Fibroblast of skin of abdomen (primary cell): ENCODE measurements at places on chromosomes 7 and 10.
A peak's percentile ranks its signal among the peaks of the same experiment; 100 is the strongest.

DNA sequence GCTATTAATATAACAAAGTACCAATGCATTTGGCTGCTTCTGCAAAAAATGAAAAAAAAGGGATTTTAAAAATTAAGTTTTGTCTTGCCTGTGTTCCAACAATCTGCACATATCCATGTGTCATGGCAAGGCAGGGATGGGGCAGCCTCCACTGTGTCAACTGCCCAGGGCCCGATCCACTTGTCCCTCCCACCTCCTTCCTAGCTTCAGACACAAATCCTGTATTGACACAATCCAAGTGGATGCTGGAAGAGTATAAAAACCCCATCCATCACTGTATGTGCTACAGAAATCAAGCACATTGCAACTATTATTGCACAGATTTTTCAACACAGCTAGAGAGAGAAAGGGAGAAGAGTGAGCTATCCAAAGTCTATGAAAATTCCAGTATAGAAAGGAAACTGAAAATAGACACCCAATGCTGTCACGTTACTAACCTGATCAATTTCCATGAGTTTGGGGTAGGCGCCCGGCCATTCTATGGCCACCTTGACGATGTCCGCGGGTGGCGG is 106.4 kb downstream of the ELMO1 start:
- DNase-seq, result no peak

DNA sequence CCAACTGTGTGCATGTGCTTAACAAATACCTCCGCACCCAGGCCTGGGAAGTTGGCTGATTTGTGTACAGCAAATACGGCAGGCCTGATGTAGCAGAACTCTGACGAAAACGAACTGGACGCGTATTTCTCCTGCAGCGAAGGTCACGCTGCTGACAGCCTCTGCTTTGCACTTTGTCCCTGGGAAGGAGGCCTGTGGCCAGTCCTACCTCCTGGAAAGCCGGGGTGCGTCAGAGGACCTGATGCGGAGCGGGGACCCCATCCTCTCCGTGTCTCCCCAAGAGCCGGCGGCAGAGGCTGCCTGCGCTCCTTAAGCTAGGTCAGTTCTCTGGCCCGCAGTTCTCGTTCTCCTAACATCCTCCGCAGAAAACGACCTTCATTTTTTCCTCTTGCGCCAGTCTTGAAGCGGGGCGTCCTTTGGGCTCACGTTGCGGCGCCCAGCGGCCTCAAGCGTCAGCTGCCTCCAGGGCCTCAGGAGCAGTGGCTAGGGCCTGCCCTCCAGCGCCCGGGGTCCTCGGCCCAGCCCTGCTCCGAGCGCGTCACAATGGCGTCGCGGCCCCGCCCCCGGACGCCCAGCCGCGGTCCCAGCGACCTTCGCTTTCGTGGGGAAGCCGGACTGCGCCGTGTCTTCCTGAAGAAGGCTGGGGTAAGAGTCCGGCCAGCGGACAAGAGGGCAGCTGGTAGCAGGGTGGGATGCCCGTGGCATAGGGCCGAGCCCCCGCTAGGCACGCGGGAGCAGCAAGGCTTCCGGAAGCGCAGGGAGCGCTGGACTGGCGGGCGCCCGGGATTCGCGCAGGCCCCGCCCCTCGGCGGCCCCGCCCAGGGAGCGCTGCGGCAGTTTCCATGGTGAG is at the start of gene ZNF487:
Gene ZNF487 (plus strand): TSS at position 821 of the 850 bp plus-strand sequence. CDS start 38,703 bp downstream, outside the sequence.
- DNase-seq, result peak; percentile 78

DNA sequence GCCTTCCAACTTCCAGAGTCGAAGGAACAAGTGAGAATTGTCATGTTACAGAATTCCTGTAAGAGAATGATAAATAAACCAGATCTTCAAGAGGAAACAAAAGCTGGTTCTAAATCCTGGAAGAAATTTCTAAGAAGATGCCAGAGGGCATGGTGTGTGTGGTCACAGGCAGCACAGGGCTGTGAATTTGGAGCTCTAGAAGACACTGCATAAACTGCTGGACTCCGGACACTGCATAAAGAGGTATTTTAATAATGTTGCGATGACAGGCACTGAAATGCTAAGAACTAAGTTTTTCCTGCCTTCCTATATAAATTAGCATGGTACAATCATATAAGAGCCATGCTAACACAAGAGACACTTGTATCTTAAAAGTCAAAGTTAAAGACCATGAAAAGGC is 86.0 kb downstream of the LARP4B start:
- DNase-seq, result no peak

DNA sequence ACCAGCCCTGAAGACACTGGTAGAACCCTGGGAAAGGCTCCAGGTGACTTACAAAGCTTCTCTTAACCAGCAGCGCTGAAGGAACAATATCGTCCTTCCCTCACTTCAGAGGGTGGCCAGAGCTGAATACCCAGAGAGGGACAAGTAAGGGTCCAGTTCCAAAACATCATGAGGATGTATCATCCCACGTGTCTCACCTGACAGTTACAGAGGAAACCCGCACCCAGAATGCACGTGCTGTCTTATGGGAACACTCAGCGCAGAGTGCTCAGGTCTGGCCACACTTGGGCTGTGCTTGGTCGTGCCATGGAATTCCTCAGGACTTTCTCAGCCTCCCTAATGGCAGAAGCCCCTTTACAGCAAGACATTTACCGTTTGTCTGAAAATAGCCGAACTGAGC is 46.9 kb upstream of the BTBD16 start:
- DNase-seq, result no peak

- DNase-seq, result peak; percentile 62
Measured at GRCh38 chr7:155456738-155457543, 988 bp upstream of the EN2 start.

DNA sequence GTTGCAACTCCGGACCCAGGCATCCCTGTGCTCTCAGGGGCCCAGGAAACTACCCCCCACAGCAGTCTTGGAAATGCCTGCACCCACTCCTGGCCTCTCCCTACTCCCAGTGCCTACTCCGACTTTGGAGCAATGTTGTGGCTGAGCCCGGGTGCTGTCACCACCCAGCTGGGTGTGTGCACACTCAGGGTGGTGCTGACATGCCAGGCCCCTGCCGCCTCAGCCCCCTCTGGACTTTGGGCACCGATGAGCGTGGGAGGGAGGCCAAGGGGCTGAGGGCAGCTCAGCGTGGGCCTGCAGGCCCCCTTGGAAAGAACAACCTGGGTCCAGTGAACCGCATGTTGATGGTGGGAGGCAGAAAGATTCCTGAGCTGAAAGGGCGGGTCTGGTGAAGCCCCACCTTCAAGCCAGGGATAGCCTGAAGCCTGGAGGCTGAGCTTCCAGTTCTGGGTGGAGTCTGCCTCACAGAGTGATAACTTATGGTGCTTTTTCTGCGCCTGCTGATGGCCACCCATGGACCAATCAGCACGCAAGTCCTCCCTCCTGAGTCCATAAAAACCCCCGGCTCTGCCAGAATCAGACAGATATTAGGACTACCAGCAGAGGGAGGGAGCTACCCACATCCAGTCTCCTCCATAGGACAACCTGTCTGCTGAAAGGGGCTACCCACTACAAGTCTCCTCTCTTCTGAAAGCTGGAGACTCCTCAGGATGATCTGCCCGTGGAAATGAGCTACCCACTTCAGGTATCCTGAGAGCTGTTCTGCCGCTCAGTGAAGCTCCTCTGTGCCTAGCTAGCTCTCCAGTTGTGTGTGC is 380.4 kb upstream of the SORCS1 start:
- no peak for DNase-seq

DNA sequence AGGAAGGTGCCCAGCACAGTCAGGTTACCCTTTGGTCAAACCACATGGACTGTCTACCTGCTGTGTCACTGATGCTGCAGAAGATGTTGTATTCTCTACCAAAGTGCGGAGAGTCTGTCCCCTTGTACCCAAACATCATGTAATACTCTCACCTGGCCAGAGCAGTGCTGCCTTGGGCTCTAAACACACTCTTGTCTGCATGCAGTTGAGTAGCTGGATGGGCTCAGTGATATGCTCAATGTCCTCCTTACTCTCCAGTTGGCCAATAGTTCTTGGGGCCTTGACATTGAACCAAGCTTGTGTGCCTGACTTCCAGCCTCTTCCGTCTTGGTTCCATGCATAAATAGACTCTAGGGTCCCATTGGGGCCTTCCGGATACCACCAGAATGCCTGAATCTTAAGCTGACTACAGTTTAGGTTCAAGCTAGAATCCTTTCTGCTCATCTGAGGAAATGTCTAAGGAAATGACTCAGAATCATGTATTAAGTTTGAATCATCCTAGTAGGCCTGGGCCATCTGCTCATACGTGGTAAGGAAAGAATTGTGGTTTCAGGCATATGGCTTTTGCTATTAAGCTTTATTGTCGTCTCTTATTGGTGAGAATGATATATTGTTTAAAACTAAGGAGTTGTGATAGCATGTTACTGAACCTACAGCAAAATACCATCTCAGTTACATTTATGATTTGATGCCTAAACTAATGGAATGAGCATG is 118.0 kb downstream of the OTUD1 start:
- peak; percentile 92 for DNase-seq

DNA sequence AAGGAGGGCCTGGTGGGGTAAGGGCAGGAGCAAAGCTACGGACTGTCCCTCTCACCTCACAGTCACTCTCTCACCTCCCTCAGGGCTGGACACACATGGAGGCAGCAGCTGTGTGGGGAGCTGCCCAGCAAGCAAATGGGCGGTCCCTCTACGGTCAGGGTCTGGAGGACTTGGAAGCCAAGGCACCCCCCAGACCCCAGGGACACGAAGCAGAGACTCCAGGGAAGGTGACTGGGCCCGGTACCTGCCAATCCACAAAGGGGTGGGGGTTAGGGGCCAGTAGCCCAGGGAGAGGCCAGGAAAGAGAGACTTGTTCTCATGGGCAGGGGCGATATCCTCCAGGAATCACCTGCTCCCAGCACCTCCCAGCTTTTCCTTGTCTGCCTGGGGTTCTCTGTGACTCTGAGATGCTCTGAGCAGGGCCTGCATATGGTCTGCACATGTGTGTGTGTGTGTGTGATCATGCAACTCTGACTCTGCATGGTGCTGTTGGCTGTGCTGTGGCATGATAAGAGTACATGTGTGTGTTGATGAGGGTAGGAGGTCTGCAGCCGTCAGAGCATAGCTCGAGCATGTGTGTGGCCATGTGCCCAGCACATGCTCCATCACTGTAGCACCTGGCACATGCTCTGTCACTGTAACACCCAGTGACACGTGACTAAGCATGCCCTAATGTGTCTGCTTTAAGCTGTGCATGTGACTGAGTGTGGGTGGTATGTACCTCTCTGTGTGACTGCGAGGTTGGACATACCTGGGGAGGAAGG is 4.6 kb upstream of the LDB3 start:
- no peak for DNase-seq

DNA sequence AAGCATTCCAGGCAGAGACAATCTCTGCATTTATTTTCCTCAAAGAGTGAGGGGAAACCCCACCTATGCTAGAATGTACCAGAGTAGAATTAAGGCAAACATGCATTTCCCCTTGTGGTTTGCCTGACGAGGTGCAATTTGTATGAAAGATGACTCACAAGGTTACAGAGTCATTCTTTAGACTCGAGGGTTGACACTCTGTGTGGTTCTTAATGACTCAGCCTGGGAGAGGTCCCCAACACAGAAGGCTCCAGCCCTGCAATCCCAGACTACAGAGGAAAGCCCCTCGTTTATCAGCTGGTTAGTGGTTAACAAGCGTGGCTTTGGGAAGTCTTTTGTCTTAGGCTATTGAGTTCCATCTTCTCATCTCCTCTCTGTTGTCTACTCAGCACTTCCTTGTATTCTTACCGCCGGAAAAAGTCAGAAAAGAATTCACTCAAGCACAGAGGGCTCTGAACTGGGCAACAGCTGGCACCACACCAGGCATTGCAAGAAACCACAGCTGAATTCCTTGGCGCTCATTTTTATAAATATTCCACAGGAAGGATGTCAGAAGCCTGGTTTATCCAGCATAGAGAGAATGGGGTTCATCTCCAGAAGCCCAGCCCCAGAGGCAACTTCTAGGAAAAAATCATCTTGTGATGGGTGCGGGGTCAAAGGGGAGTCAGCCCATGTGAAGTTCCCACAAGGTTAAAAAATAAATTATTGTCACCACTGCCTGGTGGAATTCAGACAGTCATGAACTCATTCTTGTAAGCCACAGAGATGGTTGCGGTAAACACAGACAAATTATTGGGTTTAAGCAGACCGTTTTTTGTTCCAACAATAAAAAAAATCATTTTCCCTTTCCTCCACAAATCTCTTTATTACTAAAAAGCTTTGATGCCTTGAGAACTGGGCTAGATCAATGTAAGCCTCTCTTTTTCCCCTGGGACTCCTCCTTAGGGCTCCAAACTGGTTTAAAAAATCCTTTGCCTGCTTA is 24.5 kb upstream of the SVIL start:
- DNase-seq, result peak; percentile 100

GRCh38 chr7:38323156-38323555 is 49.7 kb upstream of the TARP start:
- no peak for DNase-seq

- no peak for DNase-seq
Measured at GRCh38 chr10:103896225-103896624, 21.8 kb downstream of the STN1 start.

GRCh38 chr7:130925136-130925794 is 191.3 kb upstream of the KLF14 start:
- DNase-seq, result no peak

DNA sequence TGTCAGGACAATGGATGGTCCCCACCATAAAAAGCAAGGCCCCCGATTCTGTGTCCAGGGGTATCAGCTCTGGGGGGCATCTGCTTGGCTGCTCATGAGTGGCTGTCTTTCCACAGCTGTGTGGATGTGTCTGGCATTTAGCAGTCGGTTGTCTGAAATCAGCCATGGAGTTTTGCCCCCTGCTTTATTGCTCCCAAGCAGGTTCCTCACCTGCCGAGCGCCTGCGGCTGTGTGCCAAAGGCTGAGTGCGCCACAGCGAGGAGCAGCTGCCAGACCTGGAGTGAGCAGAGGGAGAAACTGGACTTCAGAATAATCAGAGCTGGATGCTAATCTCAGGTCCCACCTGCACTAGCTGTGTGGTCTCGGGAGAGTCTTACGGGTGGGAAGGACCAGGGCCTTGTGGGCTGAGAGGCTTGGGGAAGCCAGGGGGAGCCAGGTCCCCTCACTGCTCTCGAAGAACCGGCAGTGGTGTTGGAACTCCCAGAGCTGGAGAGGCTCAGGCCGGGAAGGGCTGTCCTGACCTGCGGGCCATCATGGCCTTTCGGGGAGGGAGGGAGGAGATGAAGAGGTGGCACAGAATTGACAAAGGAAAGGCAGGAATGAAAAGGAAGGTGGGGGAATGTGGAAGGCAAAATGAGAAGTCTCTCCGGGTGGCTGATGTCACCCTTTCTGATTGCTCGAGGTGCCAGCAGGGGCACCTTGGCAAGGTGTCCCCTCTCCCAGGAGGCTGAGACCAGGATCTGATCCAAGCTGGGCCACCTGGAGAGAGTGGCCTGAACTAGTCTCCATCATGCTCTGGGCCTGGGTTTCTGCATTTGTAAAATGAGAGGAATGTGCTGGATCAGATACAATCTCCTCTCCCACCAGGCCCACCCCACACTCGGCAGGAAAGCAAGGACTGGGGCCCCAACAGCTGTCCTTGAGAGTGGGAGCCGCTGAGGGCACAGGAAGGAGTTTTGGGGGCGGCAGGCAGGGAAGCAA is 30.2 kb upstream of the LEP start:
- no peak for DNase-seq

- peak; percentile 20 for DNase-seq
Measured at GRCh38 chr7:128035712-128036111, 4.5 kb upstream of the LRRC4 start.
